Amniotic epithelial cell (primary cell): ENCODE measurements at places on chromosomes 7 and 10.
A peak's percentile ranks its signal among the peaks of the same experiment; 100 is the strongest.

- peak; percentile 31 for DNase-seq
Observed at GRCh38 chr7:38855867-38856266, 53.1 kb downstream of the VPS41 start.

DNA sequence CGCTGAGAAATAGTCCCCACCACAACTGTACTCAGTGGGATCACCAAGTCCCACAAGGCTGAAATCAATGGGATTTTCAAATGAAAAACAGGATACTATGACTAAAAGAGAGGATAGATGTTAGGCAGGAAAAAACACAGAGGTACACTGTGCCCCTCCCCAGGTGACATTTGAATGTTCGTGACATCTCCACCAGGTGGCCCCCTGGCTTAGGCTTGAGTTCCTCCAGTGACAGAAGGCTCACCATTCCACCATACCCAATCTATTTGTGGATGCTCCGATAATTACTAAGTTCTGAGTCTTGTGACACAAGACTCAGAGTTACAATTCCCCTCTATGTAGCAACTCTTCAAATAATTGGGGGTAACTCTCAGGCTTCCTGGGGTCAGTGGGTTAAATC lies 77.5 kb upstream of the KCNMA1 start:
- DNase-seq = no peak

DNA sequence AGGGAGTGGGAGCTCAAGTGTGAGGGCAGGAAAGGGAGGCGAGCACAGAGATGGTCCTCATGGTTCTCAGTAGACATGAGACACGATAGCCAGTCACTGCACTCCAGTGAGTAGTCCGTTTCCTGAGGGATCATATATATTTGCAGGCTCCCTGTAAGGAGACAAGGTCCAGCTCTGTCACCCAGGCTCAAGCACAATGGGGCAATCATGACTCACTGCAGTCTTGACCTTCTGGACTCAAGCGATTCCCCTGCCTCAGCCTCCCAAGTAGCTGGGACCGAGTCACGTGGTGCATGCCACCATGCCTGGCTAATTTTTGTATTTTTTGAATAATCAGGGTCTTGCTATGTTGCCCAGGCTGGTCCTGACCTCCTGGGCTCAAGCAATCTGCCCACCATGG lies 116.7 kb downstream of the CCDC3 start:
- no peak for DNase-seq

DNA sequence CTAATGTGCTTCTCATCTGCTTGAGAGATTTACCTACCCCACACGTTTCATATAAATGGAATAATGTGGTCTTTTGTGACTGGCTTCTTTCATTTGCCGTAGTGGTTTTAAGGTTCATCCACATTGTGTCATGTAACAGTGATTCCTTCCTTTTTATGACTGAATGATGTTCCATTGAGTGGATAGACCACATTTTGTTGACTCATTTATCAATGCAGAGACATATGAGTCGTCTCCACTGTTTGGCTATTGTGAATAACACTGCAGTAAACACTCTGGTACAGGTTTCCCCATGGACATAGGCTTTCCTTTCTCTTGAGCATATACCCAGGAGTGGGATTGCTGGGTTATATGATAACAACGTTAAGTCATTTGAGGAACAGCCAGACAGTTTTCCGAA lies 2.0 kb upstream of the AOC1 start:
- no peak for DNase-seq

GRCh38 chr10:3942937-3943489 lies 158.0 kb upstream of the KLF6 start:
- DNase-seq = no peak

DNA sequence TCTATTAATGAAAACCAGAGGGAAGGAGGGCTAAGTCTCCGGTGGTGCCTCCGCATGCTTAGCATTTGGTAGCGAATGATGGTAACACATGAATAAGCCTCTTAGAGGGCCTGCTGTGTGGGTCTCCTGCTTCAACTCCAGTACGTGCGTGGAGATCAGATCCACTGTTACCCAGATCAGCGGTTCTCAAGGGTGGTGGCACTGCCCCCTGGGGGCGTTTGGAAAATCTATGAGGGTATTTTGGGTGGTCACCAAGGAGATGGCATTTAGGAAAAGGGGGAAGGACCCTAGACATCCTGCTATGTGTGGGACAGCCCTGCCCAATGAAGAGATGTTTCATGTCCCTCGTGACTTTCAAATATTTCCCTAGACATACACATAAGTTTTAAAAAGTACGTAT lies 57.1 kb upstream of the TM9SF3 start:
- no peak for DNase-seq

GRCh38 chr7:25496476-25497368 lies 268.4 kb upstream of the NPVF start:
- DNase-seq = no peak

- no peak for DNase-seq
Observed at GRCh38 chr7:45601094-45601493, 26.9 kb downstream of the ADCY1 start.

DNA sequence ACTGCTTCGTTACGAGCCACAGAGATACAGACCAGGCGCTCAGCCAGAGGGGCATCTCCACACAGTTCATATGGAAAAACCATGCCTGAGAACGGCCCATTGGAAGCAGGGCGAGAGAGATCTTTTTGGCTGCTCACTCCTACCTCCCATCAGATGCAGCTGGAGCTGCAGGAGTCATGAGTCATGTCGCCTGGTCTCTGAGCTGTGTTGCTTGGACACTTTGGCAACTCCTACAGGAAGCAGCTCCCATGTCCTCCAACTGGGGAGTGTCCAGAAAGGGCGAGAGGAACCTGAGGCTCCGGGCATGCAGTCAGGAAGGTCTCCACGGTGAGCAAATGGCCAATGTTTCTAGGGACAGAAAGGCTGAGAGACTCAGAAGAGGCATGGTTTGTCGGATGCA lies 24.9 kb downstream of the INSIG1 start:
- DNase-seq = peak; percentile 8

GRCh38 chr7:115417662-115418061 lies 495.8 kb downstream of the MDFIC start:
- no peak for DNase-seq

GRCh38 chr10:103416436-103417147 lies 20.2 kb downstream of the PDCD11 start:
- peak; percentile 62 for DNase-seq

DNA sequence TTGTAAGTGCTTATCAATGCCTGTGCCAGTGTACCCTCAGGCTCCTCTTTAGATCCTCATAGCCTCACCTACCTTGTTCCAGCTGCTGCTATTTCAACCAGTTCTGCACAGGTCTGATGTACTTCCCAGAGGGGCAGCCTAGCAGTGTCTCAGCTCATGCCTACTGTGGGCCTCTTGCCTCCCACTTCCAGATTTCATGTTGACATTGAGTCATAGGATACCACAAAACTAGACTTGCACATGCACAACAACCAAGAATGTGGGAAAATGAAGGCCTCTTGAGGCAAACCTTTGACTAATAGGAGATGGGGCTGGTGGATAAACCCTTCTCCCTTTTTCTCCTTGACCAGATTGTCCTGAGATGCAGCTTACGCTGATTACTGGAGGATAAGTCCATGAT lies 31.0 kb downstream of the PON3 start:
- DNase-seq = peak; percentile 87

DNA sequence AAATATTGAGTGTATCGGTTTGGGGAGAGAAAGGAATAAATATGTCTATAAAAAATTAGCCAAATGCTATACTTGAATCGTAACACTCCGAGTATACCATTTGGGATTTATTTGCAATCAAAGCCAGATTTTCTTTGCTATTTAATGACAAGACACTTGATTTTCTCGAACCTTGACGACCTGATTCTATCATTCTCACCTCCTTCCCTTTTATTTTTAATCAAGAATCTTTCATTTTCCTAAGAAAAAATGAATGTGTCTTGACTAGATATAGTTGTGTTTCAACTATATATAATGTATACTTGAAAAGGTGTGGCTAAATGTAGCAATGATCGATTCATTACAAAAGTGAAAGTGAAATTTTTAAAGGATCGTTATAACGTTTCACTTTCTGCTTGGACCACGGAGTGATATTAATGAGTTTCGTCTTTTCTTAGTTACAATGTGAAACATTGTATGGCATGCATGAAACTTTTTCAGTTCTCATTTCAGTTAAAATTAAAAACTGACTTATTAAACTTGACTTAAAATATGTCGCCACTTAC lies 562 bp downstream of the NUB1 start:
- no peak for DNase-seq

GRCh38 chr10:61612450-61612849 lies 50.3 kb upstream of the CABCOCO1 start:
- peak; percentile 39 for DNase-seq

DNA sequence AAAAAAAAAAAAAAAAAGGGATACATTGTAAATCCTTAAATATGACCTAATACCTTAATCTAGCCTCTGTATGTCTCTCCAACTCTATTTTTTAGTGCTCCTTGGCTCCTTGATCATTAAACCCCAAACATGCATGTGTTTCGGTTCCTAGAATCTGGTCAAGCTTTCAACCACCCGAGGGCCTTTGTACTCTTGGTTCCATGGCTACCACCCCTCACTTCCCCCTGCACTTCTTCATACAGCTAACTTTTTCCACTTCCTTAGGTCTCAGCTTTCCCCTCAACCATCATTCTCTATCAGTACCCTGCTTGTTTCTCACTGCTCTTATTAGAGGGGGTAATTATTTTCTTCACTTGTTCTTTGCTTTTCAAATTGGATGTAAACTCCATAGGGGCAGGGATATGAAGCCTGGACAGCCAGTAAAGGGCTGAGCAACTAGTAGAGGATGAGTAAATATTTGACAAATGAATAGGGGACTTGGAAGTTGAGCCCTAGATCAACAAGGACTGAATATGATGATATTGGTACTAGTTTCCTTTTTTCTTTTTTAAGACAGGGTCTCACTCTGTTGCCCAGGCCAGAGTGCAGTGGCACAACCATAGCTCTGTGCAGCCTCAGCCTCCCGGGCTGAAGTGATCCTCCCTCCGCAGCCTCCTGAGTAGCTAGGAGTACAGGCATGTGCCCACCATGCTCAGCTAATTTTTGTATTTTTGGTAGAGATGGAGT lies 4.3 kb upstream of the GDI2 start:
- DNase-seq = no peak
